ENCODE measurements at places on chromosomes 7 and 10.
A peak's percentile ranks its signal among the peaks of the same experiment; 100 is the strongest.

DNA sequence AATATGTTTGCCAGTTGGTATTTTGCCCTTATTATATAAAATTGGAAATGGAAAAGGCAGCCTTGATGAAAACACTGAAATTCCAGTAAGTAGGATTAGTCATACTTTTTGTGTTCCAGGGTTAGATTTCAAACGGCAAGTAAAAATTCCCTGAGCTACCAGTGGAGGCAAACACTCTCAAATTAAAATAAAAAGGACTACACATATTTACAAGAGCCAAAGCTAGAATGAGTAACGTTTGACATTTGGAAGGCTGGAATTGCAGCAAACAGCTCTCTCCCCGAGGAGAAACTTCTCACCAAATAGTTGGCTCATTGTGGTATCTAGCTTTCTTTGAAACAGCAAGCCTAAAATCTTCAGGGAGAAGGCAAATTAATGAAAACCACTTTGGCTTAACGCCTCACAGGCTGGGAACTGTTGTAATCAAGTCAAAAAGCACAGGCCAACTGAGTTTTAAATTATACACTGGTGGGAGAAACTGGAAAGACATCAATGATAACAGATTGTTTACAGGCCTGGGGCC, 288.4 kb downstream of the SNX13 start:
- DNase-seq, result no peak

- peak; percentile 54 for DNase-seq
Observed at GRCh38 chr7:111855842-111856227, 293.5 kb upstream of the IMMP2L start.

GRCh38 chr10:6737080-6737641, 157.1 kb upstream of the PRKCQ start:
- no peak for DNase-seq

DNA sequence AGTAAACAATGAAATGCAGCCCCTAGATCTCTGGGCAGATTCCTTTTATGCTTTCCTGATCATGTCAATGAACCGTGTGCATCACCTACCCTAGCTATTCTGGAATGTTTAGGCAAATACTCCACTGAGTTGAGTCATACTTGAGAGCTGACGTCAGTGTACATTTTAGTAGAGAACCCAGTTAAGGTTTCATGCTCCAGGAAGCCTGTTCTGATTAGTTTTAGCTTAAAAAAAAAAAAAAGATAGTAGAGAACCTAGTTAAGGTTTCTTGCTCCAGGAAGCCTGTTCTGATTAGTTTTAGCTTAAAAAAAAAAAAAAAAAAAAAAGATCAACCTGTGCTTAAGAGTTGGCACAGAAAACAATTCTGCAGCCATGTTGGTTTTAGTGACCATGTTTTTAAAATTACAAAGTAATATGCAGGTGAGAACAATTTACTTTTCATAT, 3.7 kb upstream of the MCU start:
- no peak for DNase-seq

DNA sequence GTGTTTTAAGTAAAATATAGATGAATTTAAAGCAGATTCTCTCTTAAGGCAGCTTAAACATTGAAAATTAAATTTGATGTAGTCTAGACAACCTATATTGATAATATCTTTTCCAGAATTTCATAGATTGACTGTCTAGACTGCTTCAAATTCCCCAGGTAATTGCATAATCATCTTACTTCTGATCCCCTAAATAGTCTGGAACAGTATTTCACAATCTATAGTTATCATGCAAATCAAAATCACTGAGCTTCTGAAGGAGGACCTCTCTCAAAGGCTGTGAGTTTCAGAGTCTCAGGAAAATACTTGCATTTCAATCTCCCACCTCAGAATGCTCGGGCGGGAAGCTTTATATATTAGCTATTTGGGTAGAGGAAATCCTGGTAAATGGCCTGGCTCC, 87.3 kb downstream of the SEMA3A start:
- DNase-seq, result no peak

DNA sequence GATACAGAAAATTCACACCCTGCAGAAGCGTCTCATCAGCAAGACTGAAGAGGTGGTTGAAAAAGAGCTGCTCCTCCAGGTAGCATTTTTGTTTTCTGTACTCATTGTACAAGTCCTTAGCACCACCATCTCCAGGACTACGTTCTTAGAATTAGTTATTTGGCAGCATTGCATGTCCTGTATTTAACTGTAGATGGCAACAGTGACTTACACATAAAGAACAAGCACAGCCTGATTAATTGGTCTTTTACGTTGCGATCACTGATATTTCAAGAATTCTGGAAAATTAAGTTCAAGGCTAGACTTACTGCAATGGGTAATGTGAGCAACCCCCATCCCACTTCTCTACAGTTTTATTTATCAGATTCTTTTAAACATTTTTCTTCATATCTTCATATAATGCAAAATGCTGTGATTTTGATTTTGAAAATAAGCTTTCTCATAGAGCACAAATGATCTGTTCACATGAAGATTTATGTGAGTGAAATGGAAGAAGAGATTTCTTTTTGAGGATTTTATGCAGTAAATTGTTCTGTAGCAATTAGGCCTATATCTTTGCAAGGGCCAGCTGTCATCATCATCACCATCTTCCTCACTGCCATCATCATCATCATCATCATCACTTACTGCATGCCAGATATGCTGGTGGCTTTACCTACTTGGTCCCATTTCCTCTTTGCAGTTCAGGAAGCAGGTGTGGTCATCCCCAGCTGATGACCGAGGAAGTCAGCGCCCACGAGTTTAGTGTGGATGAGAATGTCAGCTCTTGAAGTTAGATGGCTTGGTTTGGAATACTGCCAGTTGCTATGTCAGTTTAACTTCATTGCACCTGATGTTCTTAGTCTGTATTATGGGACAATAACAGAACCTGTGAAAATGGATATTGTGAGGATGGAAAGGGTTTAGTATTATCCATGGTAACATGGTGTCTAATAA, 53.4 kb downstream of the CFAP58 start:
- DNase-seq, result peak; percentile 59

DNA sequence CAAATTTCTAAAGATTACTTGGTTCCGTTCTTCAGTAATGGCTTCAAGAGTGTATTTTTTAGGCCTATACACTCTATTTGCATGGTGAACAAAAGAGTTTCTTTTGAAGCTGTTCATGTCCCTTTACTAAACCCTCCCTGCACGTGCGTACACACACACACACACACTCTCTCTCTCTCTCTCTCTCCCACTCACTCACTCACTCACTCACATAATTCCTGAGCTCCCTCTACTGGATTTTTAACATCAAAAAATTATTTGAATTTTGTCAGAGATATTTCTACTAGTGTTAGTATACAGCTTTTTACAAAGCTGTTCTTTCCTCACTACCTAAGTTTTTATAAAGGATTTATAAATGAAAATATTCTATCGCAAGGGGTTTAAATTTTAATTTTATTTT, 85.9 kb downstream of the UBE3C start:
- DNase-seq, result peak; percentile 33

- no peak for DNase-seq
Observed at GRCh38 chr10:120969219-120969645, 118.1 kb downstream of the WDR11 start.

- no peak for DNase-seq
Observed at GRCh38 chr10:69202332-69202731, 17.8 kb upstream of the HKDC1 start.

- DNase-seq, result no peak
Observed at GRCh38 chr7:73899731-73900142, 38.8 kb downstream of the TMEM270 start.

DNA sequence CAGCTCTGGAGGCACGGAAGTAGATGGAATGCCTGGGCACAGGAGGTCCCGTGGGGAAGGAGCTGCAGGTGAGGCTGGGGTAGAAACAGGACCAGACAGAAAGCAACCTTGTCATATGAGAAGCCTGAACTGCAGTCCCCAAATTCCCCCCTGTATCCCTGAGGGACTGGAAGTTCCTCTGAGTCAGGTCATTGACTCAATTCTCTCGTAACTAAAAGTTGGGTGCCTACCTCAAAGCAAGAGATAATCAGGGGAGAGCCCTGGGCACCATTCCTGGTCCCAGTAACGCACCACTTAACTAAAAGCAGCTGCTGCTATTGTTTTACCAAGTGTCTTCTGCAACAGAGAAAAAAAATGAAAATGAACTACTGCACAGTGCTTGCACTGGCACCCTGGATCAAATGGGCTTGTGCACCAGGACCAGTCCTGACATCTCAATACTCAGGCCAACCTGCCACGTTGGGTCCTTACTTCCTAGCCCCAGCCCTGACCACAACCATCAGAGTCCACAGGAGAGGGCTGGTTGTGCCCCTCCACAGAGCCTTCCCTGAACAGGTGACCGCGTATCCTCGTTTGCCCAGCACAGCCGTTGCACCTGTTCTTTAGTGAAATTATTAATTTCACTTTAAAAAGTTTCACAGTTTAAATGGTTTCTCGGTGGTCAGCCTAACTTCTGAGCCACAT, 79.3 kb downstream of the GRID1 start:
- no peak for DNase-seq

DNA sequence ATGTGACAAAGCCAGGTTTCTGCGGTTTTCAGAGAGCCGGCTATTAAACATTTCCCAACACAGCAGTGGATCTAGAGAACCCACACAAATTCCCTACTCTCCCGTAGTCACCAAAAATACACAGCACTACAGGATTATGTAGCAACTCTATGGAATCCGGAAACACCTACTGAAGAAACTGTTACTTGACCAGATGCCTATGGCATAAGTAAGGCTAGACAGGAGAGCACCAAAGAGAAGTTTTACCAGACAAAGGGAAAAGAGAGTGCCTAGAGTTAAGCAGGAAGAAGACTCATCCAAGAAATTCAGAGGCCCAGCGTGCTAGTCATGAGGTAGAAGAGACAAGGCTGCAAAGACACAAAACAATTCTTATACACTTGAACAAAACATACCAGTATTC, 321.1 kb downstream of the PARD3 start:
- no peak for DNase-seq

- DNase-seq, result no peak
Observed at GRCh38 chr10:117464176-117464575, 78.4 kb upstream of the EMX2 start.

DNA sequence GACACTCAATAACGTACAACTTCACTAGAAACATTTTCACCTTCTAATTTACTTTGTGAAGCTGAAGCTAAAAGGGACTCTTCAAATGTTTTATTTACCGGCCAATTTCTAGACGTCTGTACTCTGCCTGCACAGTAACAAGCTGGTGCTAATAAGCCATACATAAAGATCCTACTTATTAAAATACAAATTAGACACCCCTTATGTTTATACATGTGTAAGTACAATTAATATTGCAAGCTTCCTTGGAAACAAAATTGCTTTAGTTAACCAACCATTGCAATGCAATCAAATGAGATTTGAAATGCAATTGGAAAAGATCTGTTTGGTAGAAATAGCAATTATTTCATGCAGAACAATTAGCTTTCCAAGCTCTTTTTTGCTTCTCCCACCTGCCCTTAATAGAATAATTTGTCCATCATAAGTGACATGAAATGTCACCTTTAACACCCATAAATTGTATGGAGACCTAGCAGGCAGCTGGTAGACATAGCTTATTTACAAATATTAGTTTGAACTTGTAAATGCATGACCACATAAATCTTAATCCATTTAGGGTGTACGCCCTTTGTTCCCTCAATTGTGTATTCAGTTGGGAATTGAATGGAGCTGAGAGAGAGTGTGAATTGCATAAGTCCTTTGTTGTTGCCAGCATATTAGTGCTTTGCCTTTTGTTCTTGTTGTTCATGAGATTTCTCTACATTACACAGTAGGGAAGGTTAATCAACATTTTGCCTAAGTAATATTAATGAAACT, 277.1 kb downstream of the CACNA2D1 start:
- DNase-seq, result no peak

GRCh38 chr10:13334556-13334955, 13.5 kb downstream of the SEPHS1 start:
- DNase-seq, result no peak

GRCh38 chr7:47504551-47505311, 77.2 kb downstream of the TNS3 start:
- no peak for DNase-seq

- DNase-seq, result no peak
Observed at GRCh38 chr10:122113161-122113944, 124.4 kb downstream of the TACC2 start.

DNA sequence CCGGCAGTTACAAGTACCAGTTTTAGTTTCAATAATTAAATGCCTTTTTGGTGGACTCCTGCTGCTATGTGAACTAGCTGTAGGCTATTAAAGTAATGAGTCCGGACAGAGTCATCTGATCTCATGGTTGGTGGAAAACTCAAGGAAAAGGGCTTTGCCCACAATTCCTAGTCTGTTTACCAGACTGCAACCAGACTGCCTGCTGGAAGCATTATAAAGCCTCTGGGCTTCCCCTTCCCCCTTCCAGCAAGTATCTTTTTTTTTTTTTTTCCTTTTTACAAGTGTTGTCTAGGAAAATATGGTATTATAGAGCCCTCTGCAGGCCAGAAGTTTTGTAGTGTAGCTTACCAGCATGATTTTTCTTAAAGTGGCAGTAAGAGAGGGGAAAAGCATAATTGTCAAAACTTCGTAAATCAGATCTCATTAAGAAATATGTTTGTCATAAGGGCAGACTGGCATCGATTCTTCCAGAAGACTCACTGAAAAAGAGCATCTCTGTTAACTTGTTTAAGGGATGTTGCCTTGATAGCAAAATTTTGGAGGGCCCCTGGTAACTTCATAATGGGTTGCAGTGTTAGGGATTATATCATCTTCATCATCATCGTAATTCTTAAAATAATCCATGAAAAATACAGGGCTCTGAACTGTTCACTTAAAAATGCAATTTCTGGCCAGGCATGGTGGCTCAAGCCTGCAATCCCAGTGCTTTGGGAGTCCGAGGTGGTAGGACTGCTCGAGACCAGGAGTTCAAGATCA, 181.3 kb downstream of the TAX1BP1 start:
- peak; percentile 81 for DNase-seq

GRCh38 chr7:135886345-135887132, 90.6 kb downstream of the MTPN start:
- no peak for DNase-seq

GRCh38 chr10:68133523-68133922, 24.2 kb downstream of the MYPN start:
- DNase-seq, result no peak

DNA sequence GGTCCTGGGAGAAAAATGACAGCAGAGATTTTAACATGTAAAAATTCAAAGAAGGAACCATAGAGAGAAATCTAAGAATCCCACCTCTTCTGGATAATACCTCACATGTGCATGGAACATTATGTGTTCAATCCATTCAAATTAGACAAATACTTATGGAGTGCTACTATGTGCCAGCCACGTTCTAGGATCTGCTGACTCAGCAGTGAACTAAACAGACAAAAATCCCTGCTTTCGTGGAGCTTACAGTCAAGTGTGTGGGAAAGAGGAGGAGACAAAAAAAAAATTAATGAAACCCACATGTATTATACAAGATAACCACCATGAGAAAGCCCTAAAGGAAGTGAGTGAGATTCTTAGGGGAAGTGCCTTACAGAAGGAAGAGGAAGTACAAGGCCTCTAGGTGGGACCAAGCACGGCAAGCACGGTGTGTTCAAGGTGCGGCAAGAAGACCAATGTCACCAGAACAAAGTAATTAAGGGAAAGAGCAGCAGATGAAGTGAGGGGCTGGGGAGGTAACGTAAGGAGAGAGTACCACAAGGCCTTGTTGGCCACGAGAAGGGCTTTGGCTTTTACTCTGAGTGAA, 71.0 kb downstream of the SLC25A13 start:
- DNase-seq, result no peak

GRCh38 chr10:84214612-84215235, 10.6 kb downstream of the LRIT2 start:
- peak; percentile 45 for DNase-seq
